HFF-Myc (cell line): ENCODE measurements at places on chromosomes 4 and X.

DNA sequence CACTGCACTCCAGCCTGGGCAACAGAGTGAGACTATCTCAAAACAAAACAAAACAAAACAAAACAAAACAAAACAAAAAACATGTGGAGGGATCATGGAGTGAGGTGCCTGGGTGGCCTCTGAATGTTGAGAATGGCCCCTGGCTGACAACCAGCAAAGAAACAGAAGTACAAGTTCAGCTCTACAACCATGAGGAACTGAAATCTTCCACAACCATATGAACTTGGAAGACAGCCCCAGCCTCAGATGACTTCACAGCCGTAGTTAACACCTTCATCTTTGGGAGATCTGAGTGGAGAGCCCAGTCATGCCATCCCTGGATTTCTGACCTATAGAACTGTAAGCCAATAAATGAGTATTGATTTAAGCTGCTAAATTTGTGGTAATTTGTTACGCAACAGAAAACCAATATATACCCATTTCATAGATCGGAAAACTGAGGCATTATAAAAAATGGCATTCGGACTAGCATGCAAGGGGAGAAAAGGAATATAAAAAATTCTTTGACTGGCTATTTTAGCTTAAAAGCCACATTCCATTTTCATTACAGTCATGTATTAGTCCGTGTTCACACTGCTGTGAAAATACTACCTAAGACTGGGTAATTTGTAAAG lies 138.7 kb upstream of the RAPGEF2 start:
- DNase-seq = no peak

- DNase-seq = no peak
Measured at GRCh38 chr4:80184053-80184824, 13.1 kb upstream of the PRDM8 start.

DNA sequence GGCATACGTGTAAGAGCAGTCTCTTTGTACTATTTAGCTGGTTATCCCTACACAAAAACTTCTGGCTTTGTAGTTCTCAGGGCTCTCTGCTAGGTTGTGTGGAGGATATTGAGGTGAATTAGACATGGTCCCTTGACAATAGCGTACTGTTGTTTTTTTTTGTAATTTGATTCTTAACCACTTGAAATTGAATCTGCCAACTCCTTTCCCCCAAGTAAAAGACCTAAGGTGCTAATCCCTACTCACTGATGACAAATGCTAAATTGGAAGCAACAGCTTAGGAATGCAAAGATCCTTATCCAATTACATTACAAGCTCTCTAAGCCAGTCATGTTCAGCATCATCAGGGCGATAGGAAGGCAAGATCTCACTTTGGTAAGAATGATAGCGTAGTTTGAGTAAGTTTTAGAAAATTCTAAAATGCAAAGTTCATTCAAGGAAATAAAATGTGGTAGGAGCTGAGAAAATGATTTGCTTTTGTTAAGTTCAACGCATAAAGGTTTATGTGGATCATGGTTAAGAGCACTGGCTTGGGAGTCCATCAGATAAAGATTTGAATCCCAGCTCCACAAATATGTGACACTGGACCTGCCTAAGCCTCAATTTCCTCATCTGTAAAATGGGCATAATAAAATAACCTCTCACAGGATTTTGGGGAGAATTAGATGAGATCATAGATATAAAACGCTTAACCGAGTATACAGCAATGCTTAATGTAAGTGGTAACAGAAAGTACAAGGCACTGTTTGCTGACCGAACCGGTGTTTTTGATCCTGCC lies 39.3 kb downstream of the DOCK11 start:
- no peak for DNase-seq

GRCh38 chr4:25011135-25011866 lies 19.4 kb downstream of the LGI2 start:
- no peak for DNase-seq

GRCh38 chr4:5888222-5889001 lies 4.5 kb downstream of the CRMP1 start:
- DNase-seq = no peak

DNA sequence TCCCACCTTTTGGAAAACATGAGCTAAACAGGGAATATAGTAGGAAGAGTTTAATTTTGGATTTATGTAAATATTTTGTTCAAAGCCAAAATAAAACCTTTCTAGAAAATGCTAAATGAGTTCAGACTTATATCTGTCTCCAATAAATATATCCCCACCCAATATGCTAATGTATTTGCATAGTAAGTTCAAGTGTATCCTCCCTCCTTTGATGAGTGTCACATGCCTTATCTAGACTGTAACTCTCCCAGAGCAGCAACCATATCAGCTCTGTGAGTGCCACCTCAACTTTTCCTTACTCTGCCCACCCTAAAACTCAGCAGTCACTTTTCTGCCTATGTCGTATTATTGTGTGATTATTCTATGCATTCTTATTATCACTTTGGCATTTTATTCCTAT lies 516.1 kb upstream of the NR3C2 start:
- DNase-seq = no peak

DNA sequence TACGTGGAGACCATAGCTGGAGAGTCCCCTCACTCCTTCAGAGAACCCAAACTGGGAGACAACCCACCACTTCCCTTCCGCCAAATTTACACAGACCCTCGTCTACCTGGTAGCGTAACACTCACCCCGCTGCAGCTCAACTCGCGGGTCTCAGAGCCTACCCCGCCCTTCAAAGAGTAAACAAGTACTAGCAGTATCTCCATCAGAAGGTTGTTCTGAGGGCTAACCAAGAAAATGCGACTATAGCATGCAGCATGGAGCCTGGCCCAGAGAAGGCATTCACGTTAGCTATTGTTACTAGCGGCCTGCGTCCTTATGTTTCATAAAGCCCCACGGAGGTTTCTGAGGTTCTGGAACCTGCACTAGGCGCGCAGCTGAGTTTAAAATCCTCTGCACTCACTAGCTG lies 531 bp upstream of the MANBA start:
- no peak for DNase-seq

DNA sequence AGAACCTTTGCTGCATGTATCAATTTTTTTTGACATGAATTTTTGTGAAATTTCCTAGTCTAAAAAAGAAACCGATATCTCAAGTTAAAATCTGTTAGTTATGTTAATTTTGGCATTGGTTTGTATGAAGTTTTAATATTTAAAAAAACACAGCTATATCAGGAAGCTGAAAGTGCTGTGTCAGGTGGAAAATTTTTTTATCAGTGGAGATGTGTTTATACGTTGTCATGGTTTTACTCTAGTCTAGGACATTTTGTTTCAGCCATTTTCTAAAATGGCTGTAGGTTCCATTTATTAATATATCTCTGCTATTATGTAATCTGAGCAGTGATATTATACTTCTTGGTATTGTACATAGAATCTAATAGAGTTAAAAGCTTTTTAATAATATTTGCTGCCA lies 34.2 kb downstream of the OCRL start:
- DNase-seq = no peak

DNA sequence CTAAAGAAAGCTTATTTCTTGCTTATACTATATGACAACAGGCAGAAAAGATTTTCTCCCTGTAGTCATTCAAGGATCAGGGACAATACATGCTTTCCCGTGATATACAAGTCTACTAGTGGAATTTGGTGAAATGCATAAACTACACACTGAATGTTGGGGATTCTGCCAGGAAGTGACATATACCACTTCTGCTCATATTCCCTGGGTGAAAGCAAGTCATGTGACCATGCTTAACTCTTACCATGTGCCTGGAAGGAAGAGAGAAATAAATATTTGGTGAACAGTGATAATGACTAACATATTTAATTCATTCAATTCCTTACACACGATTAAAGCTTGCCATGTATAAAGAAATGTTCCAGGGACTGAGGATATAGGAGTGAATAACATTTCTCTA lies 534.6 kb downstream of the PPARGC1A start:
- DNase-seq = no peak

DNA sequence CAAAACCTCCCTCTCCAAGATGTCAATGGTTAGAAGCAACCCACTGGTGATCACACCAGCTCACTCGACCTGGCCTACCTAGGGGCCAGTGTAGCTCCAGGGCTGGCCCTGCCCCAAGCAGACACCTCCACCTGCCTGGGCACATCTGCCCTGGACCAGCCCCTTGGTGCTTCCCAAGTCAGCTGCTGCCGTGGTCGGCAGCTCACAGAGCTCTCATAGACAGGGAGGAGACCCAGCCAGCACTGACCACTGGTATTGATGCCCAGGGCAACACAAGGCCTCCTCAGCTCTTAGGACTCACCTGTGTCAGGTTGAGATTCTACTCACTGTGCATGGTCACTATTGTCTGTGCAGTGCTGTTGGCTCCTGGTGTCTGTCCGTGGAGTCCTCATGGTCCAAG lies 51.7 kb downstream of the SEPSECS start:
- no peak for DNase-seq

DNA sequence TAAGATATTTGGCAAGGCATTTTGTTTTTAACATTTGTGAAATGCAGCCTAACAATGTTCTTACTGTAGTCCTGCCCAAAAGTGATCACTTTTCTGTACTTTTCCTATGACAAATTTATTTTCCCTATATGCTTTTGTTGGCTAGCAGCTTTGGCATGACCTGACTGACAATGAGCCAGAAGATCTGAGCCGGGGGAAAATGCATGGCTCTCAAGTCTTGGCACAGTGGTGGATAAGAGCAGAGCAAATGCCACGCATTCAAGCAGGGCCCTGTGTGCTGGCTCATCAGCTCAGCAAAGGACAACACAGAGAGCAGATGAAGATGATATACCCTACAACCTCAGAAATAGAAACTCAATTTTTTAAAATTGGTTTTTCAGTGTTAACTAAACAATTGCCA lies 187.3 kb downstream of the ANAPC10 start:
- DNase-seq = no peak

GRCh38 chrX:86322913-86323312 lies 174.7 kb downstream of the DACH2 start:
- DNase-seq = no peak

GRCh38 chrX:12843668-12844279 lies 23.1 kb upstream of the TLR7 start:
- DNase-seq = no peak
